ENCODE measurements at places on chromosomes 12 and 14.

- no peak for DNase-seq
These were observed 8.9 kb upstream of the RERG start for GRCh38 chr12:15230137-15230536.

DNA sequence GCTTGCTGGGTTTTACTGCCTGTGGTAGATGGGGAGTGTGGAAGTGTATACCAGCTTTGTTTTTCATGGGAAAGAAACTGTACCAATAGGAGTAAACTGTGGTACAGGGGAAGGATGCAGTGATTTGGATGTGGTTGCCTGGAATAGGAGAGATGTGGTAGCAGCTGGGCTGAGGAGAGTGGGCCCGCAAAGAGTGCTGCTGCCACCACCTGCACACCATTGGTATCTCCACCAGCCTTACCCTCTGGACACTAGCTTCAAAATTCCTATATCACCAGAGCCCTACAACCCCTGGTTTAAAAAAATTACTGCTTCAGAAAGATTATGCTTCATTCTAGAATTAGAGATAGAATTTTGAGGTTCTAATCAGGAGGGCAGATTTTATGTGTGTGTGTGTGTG is 53.6 kb downstream of the AKAP6 start:
- no peak for DNase-seq

GRCh38 chr12:127688906-127689428 is 578.0 kb upstream of the TMEM132C start:
- DNase-seq = no peak

- no peak for DNase-seq
These were observed 5.6 kb upstream of the SPPL3 start for GRCh38 chr12:120909633-120910298.

DNA sequence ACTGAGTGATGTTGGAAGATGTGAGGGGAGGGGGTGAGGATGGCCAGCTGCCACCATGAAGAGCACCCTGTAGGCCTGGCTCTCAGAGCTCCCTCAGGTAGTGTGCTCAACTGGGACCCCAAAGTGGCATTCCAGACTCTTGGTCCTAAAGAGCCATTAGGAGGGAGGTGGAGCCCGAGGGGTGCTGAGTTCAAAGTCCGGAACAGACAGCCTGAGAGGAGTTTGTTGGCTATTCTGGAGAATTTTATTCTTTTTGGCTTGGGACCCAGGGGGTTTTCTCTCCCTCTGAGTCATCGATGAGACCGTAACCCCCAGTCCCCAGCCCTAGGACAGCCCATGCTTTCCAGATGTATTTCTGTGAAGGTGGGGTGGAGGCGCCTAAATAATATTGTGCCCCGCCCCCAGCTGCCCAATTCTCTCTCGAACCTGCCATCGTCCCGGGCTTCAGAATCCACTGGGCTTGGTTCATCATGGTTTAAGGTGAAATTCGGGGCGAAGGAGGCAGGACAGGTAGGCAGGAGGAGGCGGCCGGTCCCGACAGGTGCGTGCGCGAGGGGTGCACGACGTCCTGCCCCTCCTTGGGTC is 690 bp upstream of the RBP5 start:
- DNase-seq = no peak

DNA sequence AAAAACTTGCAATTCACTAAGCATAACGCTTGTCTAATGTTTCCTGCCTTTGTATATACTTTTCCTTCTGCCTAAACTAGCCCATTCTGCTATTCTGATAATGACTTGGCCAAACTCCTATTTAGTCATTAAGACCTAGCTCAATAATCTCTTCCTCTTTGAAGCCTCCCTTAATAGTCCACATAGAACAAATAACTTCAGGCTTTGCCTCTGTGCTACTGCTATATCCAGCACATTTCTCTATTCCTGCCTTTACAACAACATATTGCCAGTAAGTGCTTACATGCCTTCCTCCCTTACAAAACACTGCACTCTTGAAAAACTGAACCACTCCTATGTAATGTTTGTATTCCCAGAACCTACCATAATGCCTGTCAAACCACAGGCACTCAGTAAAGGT is 13.8 kb downstream of the PRICKLE1 start:
- DNase-seq = no peak

- DNase-seq = no peak
These were observed 114.2 kb upstream of the EEA1 start for GRCh38 chr12:93043192-93043876.

GRCh38 chr12:3791256-3791874 is 38.5 kb upstream of the CRACR2A start:
- DNase-seq = no peak

DNA sequence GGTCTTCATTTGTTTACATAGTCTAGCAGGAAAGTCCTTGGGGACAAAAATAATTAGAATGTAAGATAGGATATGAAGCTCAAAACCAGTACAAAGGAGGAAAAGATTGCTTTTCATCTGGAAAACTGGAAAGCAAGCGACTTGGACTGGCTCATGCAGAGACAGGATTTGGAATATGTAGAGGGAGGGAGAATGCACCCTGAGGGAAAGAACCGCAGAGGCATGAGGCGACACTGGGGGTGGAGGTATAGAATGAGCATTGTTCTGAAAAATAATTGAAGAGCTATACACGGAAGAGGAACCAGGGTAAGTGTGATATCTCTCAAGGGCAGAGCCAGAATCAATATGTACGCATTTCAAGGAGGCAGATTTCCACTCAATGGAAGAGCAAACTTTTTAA is 85.5 kb downstream of the PLEKHG3 start:
- no peak for DNase-seq

DNA sequence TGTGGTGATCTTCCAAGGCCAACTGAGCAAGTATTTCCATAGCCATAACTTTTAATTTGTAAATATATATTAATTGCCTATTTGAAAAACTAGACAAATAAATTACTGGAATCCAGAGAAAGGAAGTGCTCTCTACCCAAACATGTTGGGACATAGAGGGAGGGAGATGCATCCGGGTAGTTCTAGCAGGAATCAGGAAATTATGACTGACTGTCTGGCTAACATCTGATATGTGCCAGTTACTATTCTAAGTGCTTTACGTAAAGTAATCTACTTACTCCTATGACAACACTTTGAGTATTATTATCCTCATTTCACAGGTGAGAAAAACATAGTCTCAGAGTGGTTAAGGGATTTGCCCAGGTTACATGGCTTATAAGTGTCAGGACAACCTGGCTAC is 147.7 kb upstream of the VASH1 start:
- no peak for DNase-seq

GRCh38 chr12:11807458-11807857 is 158.0 kb downstream of the ETV6 start:
- DNase-seq = no peak

DNA sequence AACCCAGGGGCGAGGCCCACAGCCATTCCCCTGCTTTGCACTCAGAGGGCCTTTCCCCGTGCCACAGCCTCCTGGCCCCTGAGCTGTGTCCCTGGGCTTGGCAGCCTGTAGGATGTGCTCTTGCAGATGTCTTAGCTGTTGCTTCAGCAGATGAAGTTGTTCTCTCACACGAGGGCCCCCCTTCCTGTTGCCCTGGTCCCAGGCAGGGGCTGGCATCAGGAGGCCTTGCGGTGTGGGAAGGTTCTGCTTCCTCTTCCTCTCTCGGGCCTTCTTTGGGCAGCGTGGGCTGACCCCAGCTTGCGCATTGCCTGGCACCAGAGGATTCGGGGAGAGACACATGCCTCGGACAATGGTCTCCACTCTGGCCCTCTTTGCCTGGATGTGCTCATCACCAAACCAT is 12.7 kb downstream of the PROX2 start:
- DNase-seq = no peak

DNA sequence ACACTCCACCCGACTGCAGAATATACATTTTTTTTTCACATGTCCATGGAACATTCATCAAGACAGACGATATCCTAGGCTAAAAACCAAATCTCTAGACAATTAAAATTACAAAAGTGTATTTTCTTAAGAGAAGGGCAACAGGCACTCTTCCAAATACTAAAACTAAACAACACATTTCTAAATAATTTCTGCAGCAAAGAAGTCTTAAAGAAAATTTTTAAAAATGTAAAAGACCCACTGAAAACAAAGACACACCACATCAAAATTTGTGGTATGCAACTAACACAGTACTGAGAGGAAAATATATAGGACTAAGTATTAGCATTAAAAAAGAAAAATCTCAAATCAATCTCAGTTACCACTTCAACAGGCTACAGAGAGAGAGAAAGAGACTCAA is 570.0 kb downstream of the SLC16A7 start:
- no peak for DNase-seq

DNA sequence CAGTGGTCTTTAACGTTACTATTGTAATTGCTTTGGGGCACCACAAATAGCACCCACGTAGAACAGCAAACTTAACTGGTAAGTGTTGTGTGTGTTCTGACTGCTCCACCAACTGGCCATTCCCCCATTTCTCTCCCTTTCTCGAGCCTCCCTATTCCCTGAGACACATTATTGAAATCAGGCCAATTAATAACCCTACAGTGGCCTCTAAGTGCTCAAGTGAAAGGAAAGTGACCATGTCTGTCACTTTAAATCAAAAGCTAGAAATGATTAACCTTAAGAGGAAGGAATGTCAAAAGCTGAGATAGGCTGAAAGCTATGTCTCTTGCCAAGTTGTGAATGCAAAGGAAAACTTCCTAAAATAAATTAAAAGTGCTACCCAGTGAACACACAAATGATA is 22.3 kb downstream of the PPP1R13B start:
- DNase-seq = no peak
